Right lobe of liver (tissue), 6 donors: ENCODE measurements at places on chromosomes 16 and 17. TPM values are rescaled to one million over a fixed set of nuclear protein-coding genes. Genes with fewer than 3 reads are reported as not detected.

DNA sequence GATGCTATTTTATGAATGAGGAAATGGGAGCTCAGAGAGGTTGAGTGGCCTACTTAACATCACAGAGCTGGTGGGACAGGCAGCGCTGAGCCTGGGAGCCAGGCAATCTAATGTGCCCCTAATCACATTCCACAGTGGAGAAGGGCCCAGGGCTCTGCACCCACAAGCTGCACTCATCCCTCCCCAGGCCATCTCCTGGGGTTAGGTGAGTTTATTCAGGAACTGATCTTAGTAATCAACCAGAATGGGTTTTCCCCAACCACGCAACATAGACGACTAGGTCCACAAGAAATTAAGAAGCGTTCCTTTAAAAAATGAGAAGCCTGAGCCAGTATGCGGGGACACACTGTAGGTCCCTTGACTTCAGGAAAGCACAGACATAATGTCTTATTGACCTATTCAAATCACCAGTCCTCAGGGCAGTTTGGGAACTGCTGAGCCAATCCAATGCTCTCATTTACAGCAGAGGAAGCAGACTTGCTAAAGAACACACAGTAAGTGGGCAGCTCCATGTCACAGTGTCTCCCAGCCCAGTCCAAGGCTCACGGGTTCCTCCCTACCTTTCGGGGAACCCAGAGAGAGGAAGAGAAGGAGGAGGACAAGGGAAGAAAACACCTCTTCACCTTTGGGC is 2.3 kb downstream of the MPP3 start:
- DNase-seq, result no peak

DNA sequence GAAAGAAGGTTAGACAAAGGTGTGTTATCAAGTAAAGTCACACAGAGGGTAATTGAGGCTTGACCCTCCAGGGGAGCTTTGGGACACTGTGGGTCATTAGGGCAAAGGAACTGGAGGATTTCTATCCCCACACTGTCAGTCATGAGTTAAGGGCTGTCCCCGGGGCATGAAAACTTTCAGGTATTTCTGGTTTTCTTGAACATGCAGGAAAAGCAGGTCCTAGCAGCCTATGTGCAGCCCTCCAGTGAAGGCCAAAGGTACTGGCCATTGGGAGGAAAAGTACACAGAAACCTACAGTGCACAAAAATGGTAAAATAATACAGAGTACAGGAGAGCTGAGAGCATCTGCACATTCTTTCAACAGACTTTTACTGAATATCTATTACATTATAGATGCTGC is 44.4 kb upstream of the SCNN1B start:
- DNase-seq, result no peak

- DNase-seq, result no peak
Measured at GRCh38 chr17:75049057-75049456, 2.0 kb downstream of the KCTD2 start.

- DNase-seq, result no peak
Measured at GRCh38 chr17:37025238-37025637, 76.5 kb downstream of the AATF start.

DNA sequence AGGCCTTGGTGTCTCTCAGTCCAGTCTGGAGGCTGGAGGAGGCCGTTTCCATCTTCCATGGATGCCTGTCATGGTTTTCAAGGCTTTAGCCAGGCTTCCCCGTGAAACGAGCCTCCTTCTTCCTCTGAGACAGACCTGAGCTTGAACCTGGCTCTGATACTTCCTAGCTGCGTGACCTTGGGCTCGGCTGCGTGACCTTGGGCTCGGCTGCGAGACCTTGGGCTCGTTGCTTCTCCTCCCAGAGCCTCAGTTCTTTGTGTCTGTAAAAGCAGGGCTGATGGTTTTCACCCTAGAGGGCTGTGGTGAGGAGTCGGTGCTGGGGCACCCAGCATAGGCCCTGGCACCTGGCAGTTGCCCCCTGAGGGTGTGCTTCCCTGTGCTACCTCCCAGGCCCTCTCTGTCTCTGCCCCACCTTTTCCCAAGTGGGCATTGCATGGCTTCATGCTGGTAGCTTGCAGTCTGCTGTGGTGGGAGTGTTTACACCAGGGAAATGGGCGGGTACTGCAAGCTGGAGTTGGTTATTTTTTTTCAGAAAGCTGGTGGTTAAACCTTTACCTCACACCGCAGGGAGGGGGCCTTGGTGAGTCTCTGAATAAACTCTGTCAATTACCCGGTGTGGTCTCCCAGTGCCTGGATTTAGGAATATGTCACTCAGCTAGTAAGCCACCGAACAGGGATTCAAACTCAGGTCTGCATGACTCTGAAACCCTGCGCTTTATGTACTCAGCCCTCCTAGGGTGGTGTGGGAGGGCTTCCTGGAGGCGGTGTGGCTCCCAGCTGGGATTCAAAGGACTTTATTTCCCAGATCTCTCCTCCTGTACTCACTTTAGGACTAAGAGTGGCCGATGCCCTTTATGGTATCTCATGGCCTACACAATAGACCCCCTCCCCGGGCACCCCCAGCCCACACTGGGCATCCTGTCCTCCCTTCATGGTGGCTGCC is 129.0 kb upstream of the CIBAR2 start:
- DNase-seq, result no peak

DNA sequence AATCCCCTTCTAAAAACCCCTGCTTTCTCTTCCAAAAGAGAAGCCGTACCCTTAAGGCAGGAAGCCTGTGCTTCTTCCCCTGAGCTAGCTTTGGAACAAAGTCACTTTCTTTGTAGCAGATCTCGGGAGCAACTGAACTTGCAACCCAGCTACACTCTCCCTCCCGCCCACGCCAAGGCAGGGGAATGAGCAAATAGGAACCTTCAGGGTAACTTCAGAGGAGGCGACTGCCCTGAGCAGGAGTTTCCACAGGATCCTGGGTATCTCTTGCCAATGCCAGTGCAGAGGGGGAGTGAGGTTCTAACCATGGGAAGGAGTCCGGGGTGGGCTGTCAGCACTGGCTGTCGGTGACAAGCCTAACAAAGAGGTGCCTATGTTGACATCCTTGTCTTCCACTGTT is 5.9 kb upstream of the PIRT start:
- no peak for DNase-seq

Gene CRHR1
- total RNA-seq, result not detected

Gene MVP
- total RNA-seq, result 39.0 TPM
